Caudate nucleus (tissue), 63 donors: ENCODE measurements at places on chromosomes 6 and 20.

DNA sequence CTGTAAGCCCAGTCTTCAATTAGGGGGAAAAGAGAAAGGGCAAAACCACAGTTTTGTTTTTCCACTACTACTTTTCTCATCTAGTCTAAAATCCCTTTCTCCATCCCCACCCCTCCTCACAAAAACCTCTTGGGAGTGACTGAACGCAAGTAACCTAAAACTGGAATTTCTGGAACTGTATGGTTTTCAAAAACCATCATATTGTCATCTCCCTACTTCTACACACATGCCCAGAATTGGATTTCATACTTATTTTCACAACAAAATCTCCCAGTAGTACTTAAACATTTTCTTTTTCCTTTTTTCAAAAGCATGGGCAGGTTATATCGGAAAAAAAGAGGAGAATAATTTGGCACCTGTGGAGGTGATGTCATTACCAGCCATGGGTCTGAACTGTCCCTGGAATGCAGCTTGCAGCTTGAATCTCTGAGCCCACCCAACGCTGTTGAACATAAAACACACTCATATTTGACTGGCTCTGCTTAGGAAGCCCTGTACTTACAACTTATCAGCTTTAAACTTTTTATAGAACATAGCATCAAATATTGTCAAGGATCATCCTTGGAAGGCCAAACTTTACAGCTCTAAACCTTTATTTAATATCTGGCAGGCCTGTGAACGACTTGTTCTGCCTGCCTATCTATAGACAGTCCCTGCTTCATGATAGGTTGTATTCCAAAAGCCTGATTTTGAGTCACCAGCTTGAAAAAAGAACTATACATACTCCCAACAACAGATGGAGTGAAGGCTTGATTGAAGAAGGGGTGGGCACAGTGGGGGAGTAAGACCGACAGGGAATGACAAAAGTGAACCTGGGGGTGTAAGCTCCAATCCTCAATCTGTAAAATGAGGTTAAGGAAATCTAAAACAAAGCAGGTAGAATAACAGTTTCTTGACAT lies 59.3 kb downstream of the EPB41L2 start:
- DNase-seq, result no peak

DNA sequence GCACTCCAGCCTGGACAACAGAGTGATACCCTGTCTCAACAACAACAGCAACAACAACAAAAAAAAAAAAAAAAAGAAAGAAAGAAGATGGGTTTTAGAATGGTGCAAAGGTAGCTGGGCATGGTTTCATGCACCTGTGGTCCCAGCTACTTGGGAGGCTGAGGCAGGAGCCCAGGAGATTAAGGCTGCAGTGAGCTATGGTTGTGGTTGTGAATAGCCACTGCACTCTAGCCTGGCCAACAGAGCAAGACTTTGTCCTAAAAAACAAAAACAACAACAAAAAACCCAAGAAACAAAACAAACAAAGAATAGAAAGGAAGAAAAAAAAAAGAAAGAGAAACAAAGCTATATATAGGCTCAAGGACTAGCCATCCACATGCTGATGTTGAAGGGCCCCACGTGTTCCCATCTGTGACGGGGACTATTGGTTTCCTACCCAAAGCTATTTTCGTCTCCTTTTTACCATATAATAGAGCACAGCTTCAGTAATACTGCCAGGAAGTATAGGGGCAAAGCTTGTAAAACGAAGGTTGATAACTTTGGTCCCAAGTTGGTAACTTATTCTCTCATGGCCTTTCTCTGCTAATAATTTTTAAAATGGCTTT lies 7.9 kb upstream of the EEF1E1 start:
- no peak for DNase-seq

GRCh38 chr6:145483191-145483996 lies 251.9 kb downstream of the EPM2A start:
- no peak for DNase-seq

- DNase-seq, result no peak
Observed at GRCh38 chr6:110681543-110682459, 133.5 kb downstream of the CDK19 start.

GRCh38 chr6:11736601-11737000 lies 42.0 kb downstream of the ADTRP start:
- no peak for DNase-seq

- no peak for DNase-seq
Observed at GRCh38 chr20:39897058-39897457, 792.0 kb downstream of the MAFB start.

DNA sequence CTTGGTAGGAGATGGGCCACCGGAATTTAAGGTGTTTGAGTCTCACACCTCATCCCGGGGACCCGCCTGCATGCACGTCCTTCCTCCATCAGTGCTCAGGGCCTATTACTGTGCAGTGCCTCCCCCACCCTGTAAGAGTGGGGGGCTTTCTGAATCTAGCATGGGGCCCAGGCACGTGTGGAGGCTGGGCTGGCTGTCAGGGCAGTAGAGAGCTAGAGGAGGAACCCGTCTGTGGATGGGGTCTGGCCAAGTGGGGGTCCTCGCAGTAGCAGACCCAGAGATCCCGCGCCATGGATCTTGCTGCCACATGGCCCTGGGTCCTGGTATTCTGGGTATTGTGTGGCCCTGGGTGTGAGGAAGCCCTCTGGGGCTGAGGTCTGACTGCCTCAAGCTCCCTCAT lies 42.9 kb downstream of the SRC start:
- DNase-seq, result no peak

- DNase-seq, result no peak
Observed at GRCh38 chr20:53154540-53154939, 182.4 kb downstream of the TSHZ2 start.

GRCh38 chr20:15138548-15139126 lies 801.2 kb upstream of the FLRT3 start:
- no peak for DNase-seq

- no peak for DNase-seq
Observed at GRCh38 chr20:819680-820322, 13.7 kb upstream of the FAM110A start.

GRCh38 chr6:81786150-81786549 lies 33.7 kb upstream of the TENT5A start:
- no peak for DNase-seq

DNA sequence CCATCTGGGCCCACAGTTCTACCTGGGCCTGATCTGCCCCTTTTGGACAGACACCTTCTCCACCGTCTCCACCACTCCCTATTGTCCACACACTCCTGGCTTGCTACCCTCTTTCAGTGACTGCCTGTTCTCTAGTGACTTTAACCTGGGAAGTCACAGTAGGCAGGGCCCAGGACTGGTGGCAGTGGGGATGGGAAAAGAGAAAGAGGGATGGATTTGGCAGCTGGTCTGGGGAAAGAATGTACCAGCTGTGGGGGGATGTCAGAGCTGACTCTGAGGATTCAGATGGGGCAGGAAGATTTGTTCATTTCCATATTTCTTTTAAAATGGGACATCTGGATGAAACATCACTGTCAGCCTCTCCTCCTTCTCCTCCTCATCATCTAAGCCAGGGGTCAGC lies 85.5 kb downstream of the SULF2 start:
- DNase-seq, result no peak

DNA sequence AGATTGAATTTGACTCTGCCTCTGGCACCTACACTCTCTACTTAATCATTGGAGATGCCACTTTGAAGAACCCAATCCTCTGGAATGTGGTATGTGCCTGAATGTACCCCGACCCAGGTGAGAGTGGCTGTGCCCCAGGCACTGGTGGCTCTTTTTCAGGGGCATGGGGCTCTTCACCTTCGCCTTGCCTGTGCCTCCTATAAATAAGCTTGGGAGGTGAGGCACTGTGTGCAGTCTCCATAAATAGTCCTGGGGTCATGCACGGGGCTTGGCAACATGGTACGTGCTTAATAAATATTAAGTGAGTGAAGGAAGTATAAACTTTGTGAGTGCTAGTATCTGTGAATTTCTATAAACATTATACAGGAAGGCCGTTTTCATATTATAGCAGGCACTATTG lies 33.0 kb downstream of the GHRH start:
- DNase-seq, result no peak

GRCh38 chr6:20868397-20869096 lies 334.3 kb downstream of the CDKAL1 start:
- DNase-seq, result no peak
